ENCODE measurements at places on chromosomes 5 and 9.

GRCh38 chr9:93893899-93894690 is 61.1 kb downstream of the BARX1 start:
- no peak for DNase-seq

- DNase-seq = no peak
Measured at GRCh38 chr5:44535621-44536020, 146.4 kb upstream of the FGF10 start.

GRCh38 chr5:14286574-14287421 is 143.7 kb downstream of the TRIO start:
- no peak for DNase-seq

DNA sequence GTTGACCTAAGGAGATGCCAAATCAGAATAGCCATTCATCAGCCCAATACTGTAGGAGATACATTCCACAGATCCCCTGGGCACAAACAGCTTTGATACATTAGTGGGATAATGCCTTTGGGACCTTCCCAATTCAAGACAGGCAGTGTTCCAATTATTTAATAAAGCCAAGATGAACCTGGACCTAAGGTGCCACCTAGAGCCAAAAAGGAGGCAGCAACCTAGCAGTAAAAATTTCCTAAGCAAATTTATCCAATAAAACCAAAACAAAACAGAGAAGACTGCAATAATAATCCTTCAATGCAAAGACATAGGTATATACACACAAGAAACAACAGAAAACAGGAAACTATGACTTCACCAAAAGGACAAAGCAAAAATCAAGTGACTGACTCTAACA is 253.0 kb downstream of the HINT1 start:
- DNase-seq = no peak

- DNase-seq = no peak
Measured at GRCh38 chr5:179219661-179220620, 125.3 kb downstream of the ADAMTS2 start.

DNA sequence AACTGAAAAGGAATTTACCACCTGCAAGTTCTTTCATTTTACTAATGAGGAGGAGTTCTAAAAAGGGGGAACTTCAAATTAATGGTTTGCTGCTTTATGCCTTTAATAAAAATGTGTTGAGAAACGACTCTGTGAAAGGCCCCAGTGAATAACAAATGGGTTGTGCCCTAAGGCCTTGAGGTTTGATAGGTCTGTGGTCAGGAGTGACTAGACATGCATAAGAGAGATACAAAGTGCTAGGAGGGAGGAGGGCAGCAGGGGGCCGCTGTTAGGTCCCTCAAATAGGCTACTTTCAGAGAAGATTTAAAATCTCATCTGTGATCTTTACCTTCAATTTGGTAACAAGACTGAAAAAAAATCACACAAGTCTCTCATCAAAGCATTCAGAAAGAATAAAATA is 58.3 kb downstream of the FAM81B start:
- peak; percentile 45 for DNase-seq

DNA sequence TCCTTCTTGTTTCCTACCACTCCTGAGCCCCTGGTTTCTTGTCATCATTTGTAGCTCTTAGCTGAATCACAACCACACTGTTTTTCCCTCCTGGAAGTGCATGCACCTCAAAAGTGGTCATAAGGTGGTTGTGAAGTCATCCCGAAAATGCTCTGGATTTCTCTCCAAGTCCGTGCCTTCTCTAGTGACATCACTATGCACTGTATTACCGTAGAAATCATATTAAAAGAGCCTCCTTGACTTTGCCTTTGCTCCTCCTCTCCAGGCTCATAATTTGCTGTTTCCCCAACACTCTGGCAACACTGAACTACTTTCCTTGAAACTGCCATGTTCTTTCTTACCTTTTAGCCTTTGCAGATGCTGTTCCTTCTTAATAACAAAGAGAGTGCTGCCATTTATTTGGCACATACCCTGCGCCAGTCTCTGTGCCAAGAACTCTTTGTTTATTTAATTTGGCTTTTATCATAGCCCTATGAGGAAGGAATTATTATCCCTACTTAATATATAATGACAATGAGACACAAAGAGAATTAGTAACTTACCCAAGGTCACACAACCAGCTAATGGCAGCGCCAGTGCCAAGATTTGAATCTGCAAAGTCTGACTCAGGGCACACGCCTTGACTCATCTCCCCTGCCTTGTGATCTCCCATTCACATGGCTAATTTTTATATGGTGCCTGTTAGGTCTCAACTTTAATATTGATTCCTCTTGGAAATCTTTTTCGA is 115.4 kb downstream of the KIF4B start:
- DNase-seq = no peak

GRCh38 chr5:180601591-180602480 is 10.5 kb upstream of the SCGB3A1 start:
- DNase-seq = no peak

DNA sequence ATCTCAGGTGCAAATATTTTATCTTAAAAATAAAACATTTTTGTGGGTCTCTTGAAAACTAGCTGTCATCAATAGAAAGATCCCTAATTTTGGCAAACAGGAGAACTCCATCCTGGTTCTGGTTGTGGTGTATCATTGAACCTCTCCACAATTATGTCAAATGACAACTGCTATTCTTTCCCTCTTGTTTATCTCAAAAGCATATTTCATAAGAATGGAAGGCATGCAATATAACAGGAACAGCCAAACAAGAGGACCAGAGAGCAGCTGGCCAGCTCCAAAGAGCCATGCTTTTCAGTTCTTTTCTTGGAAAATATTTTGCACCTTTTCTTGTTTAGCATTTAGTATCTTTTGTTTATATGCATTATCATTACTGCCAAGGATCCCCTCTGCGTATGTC is 125.4 kb downstream of the ADAMTS6 start:
- no peak for DNase-seq

DNA sequence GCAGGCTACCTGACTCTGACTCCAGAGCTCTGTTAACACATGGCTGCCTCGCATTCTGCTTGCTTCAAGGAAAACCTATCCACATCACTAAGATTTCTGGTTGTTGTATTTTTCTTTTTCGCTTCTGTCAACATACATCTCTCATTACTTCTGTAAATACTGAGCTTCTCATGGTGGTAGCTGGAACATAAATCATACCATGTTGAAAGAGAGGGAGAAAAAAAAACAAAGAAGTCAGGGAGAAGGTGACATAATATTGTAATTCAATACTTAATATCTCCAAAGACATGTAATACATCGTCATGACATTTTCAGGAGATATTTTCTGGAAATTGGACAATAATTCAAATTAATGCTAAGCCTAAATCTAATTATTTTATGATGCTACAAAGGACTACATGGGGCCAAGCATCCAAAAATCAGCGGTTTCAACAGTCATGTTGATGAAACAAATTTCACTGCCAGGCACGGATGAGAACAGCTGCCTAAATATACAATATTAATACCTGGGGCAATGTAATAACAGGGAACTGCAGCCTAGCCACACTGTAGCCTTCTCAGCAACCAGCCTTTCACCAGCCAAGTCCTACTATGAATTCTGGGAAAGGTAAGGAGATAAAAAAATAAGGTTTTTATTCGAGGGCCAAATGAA is 332.0 kb downstream of the TRIM32 start:
- no peak for DNase-seq

- no peak for DNase-seq
Measured at GRCh38 chr5:143893638-143894037, 81.7 kb downstream of the HMHB1 start.

Data from ELF-1 (cell line).